ENCODE measurements at places on chromosomes 12 and 14.

DNA sequence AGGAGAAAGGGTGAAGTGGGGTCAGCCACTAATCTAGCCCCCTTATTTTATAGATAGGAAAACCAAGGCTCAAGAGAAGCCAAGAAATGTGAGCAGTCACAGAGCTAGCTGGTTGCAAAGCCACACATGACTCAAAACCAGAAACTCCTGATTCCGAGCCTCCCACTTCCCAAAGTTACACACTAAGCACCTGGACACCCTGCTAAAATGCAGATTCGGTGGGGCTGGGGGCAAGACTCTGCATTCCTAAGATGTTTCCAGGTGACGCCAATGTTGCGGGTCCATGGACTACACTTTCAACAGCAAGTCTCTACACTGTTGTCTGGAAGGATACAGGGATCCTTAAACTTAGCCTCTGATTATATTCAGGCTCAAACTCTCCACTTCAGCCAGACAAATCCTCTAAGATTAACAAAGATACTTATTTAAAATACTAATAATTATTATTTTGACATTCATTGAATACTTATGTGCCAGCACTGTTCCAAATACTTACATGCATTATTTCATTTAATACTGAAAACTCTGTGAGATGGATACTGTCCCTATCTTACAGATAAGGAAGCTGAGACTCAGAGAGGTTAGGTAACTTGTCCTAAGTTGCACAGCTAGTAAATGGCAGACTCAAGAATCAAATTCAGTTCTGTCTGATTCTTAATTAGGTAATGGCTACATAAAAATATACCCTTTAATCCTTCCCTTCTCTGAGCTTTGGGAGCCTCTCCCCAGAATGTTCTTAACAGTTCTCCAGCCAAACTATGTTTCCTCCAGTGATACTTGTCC, 81.4 kb downstream of the CRACR2A start:
- DNase-seq: no peak

GRCh38 chr14:74648601-74649000, 36.6 kb upstream of the LTBP2 start:
- DNase-seq: no peak

GRCh38 chr14:86989285-86989684, 1003.7 kb downstream of the GALC start:
- DNase-seq: no peak

DNA sequence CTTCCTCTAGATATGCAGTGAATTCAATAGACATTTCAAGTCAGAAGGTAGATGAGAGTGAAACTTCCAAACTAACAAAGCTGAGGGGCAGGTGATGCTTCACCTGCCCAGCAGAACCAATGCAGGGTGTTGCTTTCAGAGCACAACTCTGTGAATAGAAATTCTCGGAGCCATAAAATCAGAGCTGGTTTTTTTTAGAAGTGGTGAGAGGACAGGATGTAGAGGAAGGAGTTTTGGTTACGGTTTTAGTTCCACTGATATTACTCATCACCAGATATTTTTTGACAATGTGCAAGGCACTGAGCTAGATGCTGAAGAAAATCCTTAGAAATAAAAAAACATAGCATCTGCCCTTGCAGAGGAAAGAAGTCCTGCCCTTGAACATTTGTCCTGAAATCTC, 62.2 kb downstream of the BMP4 start:
- DNase-seq: no peak

DNA sequence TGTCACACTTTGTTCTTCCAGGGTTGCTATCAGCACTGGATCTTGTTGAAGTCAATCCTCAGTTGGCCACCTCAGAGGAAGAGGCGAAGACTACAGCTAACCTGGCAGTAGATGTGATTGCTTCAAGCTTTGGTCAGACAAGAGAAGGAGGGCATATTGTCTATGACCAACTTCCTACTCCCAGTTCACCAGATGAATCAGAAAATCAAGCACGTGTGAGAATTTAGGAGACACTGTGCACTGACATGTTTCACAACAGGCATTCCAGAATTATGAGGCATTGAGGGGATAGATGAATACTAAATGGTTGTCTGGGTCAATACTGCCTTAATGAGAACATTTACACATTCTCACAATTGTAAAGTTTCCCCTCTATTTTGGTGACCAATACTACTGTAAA, 23.7 kb downstream of the VTI1B start:
- DNase-seq: no peak

All from stimulated activated CD8-positive, alpha-beta memory T cell treated with anti-CD3 and anti-CD28 coated beads, Interleukin-2, amount 100 ng/mL, for 1 hour (primary cell).